ENCODE measurements at places on chromosomes 4 and X.

DNA sequence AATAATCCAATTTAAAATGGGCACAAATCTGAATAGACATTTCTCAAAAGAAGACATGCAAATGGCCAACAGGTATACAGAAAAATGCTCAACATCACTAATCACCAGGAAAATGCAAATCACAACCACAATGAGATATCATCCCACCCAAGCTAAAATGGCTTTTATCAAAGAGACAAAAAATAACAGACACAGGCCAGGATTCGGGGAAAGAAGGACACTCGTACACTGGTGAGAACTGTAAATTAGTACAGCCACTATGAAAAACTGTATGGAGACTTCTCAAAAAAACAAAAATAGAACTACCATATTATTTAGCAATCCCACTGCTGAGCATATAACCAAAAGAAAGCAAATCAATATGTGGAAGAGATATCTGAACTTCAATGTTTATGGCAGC lies 8.5 kb downstream of the SPP1 start:
- DNase-seq = no peak

DNA sequence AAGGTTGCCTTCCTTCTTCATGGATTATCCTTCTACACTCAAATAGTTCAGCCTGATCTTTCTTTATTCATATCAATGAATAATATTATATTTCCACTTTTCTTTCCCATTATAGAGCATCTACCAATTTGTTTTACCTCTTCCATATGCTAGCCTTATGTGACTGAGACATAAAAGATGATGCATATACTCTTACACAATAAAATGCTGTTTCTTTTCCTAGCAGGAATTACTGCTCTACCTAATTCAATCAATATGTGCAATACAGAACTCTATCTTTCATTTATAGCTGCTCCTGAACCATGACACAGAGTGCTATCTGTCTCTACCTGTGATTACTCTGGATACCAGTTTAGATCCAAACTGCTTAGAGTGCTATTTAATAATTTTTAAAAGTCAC lies 2334.0 kb downstream of the PCDH7 start:
- no peak for DNase-seq

- no peak for DNase-seq
Observed at GRCh38 chrX:149313871-149314371, 191.2 kb downstream of the IDS start.

GRCh38 chr4:155011163-155011780 lies 197.2 kb upstream of the NPY2R start:
- DNase-seq = no peak

DNA sequence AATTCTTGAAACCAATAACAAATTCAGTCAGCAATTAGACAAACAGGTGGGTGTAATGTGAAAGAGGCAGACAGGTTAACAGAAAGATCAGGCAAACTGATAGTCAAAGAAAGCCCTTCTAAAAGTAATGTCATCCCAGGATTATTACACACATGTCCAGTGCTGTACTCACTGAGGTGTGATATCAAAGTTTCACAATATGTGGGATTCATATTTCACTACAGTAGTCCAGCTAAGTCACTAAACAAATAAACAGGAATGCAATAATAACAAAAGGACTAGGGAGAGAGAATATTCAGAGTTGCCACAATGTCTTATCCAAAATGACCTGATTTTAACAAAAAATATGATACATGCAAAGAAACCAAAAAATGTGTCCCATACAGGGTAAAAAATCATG lies 787.5 kb downstream of the FSTL5 start:
- no peak for DNase-seq

GRCh38 chr4:6785572-6785925 lies 3.0 kb downstream of the KIAA0232 start:
- DNase-seq = no peak

- DNase-seq = no peak
Observed at GRCh38 chr4:22442956-22443355, 72.9 kb downstream of the ADGRA3 start.

DNA sequence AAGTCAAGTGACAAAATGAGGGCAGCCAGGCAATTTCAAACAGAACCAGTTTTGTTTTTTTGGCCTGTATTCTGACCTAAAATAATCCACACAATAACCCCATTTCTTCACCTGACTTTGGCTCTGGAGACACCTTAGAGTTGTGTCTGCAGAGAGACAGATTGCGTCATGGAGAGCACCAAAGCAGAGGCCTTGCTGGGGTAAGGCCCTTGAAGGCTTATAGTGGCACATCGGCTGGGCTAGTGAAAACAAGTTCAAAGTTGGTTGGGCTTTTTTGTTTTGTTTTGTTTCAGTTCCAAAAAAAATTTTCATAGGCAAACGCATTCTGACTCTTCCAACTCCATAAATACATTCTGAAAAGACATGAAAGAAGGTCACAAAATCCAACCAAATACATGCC lies 34.4 kb downstream of the PARM1 start:
- no peak for DNase-seq

- DNase-seq = no peak
Observed at GRCh38 chr4:174474457-174475075, 47.7 kb downstream of the HPGD start.

DNA sequence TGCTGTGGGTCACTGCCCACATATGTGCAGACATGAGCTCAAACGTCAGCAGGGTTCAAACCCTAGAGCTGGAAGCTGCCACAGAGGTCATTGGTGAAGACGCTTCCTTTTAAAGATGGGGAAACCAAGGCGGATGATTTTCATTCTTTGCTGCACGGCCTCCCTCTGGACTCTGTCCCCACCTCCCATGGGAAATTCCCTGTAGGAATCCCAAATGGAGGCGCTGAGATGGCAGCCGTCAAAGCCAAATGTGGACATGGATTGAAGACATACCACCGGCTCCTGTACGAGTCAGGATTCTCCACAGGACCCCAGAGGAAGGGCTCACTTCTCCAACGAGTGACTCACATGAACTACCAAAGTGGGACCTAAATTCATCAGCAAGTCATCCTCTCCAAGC lies 286.4 kb downstream of the CRLF2 start:
- DNase-seq = no peak

DNA sequence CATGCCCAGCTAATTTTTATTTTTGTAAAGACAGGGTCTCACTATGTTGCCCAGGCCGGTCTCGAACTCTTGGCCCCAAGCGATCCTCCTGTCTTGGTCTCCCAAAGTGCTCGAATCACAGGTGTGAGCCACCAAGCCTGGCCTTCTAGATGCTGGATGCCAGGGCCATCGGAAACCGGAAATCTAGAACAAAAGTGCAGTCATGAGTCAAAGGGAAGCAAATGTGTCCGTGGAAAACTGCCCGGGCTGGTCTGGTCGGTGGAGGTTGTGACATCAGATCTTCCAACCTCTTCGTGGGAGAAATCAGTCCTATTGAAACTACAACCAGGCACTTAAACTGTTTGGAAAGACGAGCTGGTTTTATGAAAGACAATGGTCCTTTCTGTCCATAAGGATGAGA lies 92.3 kb upstream of the SHOX start:
- DNase-seq = no peak

- DNase-seq = no peak
Observed at GRCh38 chr4:85929961-85930665, 429.7 kb downstream of the MAPK10 start.

GRCh38 chr4:6278801-6279197 lies 9.1 kb downstream of the WFS1 start:
- no peak for DNase-seq

DNA sequence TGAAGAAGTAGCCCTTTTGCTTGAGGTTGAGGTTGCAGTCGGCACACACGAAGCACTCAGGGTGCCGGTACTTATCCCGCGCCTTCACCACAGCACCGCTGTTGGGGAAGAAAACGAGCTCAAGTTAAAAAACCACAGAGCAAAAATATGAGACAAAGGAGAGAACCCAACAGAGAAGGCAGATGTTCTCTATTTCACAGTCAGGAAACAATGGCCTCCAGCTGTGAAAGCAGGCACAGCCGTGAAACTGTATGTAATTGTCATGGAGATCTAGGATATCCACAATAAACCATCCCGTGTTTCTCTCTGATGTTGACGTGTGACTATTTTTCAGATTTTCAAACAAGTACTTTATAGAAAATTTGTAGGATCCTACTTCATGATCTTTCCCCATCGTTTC lies 30.9 kb upstream of the CCDC110 start:
- no peak for DNase-seq

DNA sequence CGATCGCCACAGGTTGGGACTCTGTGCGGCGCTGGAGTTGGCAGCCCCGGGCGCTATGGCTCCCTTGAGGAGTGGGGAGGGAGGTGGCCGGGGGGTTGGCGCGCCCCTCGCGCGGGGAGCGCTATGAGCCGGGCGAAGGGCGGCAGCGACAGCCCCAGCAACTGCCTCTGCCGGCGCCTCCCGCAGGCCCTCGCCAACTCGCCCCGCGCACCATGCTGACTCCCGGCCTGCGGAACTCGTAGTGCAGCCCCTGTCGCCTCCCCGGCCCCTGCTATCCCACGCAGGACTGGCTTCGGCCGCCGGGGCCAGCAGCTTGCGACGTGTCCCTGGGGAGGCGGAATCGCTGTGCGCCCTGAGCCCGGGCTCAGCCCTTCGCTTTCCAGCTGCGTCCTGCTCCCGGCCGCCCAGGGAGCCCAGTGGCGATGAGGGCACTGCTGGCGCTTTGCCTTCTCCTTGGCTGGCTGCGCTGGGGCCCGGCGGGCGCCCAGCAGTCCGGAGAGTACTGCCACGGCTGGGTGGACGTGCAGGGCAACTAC lies 415 bp downstream of the SHISA3 start:
- DNase-seq = no peak

- no peak for DNase-seq
Observed at GRCh38 chr4:1240721-1241465, 8.0 kb downstream of the CTBP1 start.

- DNase-seq = no peak
Observed at GRCh38 chr4:88230969-88231771, 53.2 kb downstream of the PPM1K start.

DNA sequence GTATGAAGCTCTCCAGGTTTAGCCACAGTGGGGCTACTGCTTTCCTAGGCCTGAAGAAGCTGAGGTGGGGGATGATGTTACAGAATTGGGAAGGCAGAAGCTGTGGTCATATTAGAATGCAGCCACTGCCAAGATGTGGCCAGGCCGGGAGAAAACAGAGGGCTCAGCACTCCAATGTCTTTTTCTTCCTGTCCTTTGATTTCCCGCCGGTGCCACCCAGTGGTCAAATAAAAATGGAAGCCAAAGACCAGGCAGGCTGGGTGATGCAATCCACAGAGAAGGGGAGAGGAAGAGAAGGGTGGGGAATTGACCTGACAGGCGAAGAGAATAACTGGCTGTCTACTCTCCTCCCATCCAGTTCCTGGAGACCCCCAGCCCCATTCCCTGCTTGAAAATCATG lies 94.9 kb upstream of the SHISA3 start:
- DNase-seq = no peak

DNA sequence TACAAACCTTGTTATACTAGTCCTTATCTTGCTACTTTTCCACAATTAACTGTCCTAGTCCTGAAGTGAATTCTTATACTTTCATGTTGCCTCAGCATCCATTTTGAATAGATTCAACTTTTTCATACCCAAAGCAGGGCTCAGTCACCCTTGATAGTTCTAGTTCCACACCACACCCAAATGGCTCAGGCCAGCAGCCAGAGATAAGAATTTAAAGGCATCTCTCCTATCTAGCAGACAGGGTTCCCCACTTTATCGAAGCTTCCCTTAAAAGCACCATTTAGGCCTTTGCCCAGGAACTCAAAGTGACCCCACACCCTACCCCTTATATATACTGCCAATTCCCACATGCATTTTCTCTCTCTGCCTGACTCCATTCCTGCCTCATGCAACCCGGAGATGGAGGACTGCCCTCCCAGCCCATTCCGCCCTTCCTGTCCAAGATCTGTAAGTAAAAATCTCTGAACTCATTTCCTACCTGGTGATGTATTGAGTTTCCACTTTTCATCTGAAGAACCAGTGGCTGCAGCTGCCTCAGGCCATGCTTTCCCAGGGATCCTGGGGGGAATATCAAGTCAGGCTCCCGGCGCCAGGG lies 63.7 kb upstream of the TXK start:
- DNase-seq = no peak

- no peak for DNase-seq
Observed at GRCh38 chr4:24321616-24322015, 262.7 kb downstream of the DHX15 start.

DNA sequence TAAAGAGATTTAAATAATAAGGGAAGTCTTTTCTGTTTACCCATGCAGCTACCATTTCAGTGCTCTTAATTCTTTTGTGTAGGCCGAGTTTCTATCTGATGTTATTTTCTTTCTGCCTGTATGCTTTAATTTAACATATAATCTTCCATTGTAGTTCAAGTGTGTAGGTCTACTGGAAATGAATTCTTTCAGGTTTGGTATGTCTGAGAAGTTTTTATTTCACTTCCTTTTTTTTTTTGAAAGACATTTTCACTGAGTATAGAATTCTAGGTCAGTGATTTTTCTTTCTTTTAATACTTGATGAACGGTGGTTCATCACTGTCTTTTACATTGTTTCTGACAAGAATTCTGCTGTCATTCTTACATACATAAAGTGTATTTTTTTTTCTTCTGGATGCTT lies 42.1 kb downstream of the VAMP7 start:
- DNase-seq = no peak

DNA sequence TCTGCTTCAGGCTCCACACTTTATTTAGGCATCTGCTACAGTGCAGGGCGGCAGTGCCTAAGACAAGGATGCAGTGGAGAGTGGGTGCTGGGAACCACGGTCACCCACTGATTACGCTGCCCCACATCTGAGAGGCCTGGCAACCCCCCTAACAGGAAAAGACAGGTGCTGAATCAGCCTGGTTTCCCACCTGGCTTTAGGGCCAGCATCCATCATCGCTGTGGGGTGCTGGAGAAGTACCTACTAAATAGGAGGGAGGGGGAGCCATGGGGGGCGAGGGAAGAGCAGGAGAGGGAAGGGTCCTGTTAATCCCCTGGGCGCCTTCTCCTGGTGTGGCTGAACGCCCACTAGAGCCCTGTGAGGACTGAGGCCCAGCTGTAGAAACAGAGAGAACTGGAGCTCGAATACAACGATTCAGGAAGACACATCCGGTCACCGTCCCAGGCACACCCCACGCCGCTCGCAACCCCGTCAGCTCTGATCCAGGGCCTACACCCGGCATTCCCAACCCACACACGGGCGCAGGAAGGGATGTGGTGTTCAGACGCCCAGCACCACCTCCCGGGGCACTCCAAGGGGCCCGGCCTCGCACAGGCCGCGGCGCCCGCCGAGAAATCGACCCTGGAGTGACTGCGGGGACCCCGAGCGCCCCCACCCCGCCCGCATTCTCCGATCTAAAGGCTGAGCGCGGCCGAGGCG lies 554 bp downstream of the DCTD start:
- DNase-seq = peak; percentile 17

DNA sequence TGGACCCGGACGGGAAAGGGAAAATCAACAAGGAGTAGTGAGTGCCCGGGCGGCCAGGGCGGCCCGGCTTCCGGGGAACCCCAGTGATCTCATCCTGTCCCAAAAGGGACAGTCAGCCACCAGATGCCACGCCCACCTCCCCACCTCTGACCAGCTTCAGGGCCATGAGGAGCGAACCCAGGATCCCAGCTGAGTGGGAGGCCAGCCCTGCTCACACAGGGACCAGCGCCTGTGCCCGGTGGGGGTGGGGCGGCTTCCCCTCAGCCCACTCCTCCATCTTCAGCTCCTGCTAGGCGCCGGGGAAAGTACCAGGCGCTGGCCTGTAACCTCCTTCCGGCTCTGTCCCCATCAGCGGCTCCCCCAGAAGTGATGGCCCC lies 6.2 kb downstream of the MYL5 start:
- DNase-seq = no peak

- DNase-seq = no peak
Observed at GRCh38 chrX:115901241-115901640, 269.3 kb upstream of the AGTR2 start.

GRCh38 chr4:148239494-148239985 lies 202.7 kb downstream of the NR3C2 start:
- no peak for DNase-seq

- no peak for DNase-seq
Observed at GRCh38 chrX:136652822-136653723, 5.1 kb downstream of the CD40LG start.
